ENCODE measurements at places on chromosomes 4 and X.

DNA sequence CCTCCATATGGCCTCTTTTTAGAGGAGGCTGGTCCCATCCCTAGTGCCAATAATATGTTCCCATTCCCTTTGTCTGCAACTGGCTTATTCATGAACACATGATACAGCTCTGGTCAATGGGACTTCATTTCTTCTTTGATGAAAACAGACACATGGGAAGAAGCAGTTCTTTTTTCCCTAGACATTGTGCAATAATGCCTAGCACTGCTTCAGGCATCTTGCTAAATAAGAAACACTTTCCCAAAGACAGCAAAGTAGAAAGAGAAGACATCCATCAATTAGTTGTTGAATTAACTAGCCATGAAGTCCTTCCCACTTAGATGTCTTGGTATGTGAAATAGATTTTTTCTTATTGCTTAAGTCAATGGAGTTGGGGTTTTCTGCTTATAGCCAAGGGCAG, 40.1 kb upstream of the TRPC3 start:
- H3K27ac ChIP-seq, result no peak overlapping the region
- no peaks in the 10 kb centered on the region for H3K4me1 ChIP-seq
- H3K27me3 ChIP-seq, result no peaks in the 10 kb centered on the region
- no peak for DNase-seq
- no peak overlapping the region for H3K4me3 ChIP-seq
- H3K36me3 ChIP-seq, result no peaks in the 10 kb centered on the region

DNA sequence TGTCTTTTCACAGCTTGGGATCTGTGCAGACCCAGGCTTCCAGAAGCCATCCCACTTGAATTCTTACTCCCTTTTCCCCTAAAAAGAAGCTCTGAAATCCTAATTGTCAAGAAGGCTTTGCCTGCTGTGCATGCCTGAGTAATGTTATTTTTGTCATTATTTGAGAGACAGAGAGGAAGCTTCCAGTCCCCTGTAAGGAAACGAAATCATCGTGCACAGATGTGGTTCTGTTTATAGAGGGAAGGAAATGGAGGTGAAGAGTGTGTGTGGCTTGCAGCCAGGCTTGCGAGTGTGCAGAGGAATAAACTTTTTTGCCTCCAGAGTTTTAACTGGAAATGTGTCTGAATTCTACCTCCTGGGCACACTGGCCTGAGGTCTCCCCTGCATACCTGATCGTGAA, 70.2 kb downstream of the TBL1X start:
- H3K27ac ChIP-seq, result no peak overlapping the region
- DNase-seq, result no peak
- no peaks in the 10 kb centered on the region for H3K36me3 ChIP-seq
- no peaks in the 10 kb centered on the region for H3K27me3 ChIP-seq
- H3K4me1 ChIP-seq, result peaks cover 9% of the 10 kb centered on the region

DNA sequence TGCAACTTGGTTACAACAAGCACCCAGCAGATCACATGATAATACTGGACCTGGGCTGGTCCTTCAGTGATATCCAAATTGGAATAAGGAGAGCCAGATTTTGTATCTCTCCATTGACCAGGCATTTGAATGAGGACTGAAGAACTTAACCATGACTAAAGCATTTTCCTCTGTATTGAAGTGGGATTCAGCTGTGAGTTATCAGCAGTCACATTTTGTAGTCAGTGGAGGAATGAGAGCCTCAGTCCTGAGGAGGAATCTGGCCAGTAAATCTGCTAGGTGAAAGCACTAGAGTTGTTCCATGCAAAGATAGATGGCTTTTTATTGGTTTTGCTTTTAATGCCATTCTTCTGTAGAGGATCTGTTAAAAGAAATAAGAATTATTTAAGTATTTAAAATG, 1506.0 kb downstream of the PCDH7 start:
- H3K27me3 ChIP-seq, result no peaks in the 10 kb centered on the region
- H3K36me3 ChIP-seq, result no peaks in the 10 kb centered on the region
- no peak overlapping the region for H3K27ac ChIP-seq
- no peaks in the 10 kb centered on the region for H3K4me1 ChIP-seq
- DNase-seq, result no peak

DNA sequence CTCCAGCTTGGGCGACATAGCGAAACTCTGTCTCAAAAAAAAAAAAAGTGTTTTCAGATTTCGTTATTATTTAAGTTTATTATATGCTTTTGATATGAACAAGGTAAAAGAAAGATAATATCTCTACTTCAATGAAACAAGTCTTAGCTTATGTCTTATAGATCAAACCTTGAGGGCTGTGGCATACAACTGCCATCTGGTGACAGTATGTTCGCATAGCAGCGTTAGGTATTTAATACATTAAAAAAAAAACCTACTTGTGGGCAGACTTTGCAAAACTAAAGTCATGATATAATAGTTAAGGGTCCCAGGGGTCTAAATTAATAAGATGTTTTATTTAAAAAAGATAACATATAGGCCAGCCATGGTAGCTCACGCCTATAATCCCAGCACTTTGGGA, 161.2 kb upstream of the AMOT start:
- DNase-seq, result peak; percentile 11
- no peak overlapping the region for H3K27ac ChIP-seq
- H3K36me3 ChIP-seq, result no peaks in the 10 kb centered on the region
- peaks cover 2% of the 10 kb centered on the region for H3K27me3 ChIP-seq

DNA sequence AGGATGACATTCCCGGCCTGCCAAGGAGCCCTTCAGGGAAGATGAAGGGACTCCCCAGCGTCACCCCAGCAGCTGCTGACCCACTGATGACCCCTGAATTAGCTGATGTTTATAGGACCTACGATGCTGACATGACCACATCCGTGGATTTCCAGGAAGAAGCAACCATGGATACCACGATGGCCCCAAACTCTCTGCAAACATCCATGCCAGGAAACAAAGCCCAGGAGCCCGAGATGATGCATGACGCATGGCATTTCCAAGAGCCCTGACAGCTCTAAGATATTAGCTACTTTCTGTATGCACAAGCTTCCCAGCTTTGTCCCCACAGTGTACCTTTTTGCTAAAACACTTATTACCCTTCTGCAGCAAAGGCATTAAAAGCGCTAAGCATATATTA, 14.4 kb downstream of the AMBN start:
- no peak overlapping the region for H3K27ac ChIP-seq
- H3K4me3 ChIP-seq, result no peak overlapping the region
- no peak for DNase-seq
- H3K27me3 ChIP-seq, result no peaks in the 10 kb centered on the region
- no peaks in the 10 kb centered on the region for H3K36me3 ChIP-seq
- H3K4me1 ChIP-seq, result no peaks in the 10 kb centered on the region

- no peak overlapping the region for H3K27ac ChIP-seq
- no peaks in the 10 kb centered on the region for H3K36me3 ChIP-seq
- no peak for DNase-seq
- H3K27me3 ChIP-seq, result no peaks in the 10 kb centered on the region
These were observed 10.4 kb downstream of the ADAMTS3 start for GRCh38 chr4:72558655-72559054.

- H3K36me3 ChIP-seq, result no peaks in the 10 kb centered on the region
- H3K4me1 ChIP-seq, result no peaks in the 10 kb centered on the region
- no peak for DNase-seq
- no peak overlapping the region for H3K27ac ChIP-seq
- no peaks in the 10 kb centered on the region for H3K27me3 ChIP-seq
- H3K4me3 ChIP-seq, result no peak overlapping the region
These were observed 538.2 kb downstream of the INPP4B start for GRCh38 chr4:142307857-142308256.

- no peaks in the 10 kb centered on the region for H3K36me3 ChIP-seq
- no peak overlapping the region for H3K27ac ChIP-seq
- no peak for DNase-seq
- H3K27me3 ChIP-seq, result no peaks in the 10 kb centered on the region
- H3K4me3 ChIP-seq, result no peak overlapping the region
These were observed 70.4 kb downstream of the FGFBP1 start for GRCh38 chr4:15868111-15868510.

DNA sequence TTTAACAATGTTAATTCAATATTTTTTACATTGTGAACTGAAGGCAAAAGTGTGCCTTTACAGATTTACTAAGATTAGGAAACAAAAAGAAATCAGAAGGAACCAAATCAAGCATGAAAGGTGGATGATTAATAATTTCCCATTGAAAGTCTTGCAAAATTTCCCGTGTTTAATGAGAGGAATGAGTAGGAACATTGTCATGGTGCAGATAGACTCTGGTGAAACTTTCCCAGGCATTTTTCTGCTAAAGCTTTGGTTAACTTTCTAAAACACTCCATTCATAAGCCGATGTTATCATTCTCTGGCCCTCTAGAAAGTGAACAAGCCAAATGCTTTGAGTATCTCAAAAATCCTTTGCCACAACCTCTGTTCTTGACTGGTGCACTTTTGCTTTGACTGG, 1522.8 kb upstream of the PABPC4L start:
- H3K27me3 ChIP-seq, result no peaks in the 10 kb centered on the region
- no peak overlapping the region for H3K4me3 ChIP-seq
- H3K4me1 ChIP-seq, result no peaks in the 10 kb centered on the region
- no peaks in the 10 kb centered on the region for H3K36me3 ChIP-seq
- no peak overlapping the region for H3K27ac ChIP-seq

DNA sequence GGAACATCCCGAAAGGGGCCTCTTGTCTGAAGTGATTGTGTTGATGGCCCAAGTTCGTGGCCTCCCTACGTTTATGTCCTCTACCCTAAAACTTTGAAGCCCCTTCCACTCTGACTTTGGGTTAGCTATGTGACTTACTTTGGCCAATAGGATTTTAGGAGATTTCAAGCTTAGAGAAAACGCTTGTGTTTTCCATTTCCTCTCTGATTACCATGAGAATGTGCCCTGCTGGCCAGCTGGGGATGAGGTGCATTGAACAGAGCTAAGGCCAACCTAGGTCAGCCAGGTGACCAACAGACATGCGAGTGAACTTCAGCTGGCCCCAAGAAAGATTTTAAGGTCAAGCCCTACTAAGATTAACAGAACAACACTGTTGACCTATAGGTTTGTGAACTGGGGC, 82.4 kb downstream of the SLC2A9 start:
- no peaks in the 10 kb centered on the region for H3K4me1 ChIP-seq
- no peaks in the 10 kb centered on the region for H3K36me3 ChIP-seq
- H3K4me3 ChIP-seq, result no peak overlapping the region
- no peak overlapping the region for H3K27ac ChIP-seq
- H3K27me3 ChIP-seq, result no peaks in the 10 kb centered on the region
- no peak for DNase-seq

DNA sequence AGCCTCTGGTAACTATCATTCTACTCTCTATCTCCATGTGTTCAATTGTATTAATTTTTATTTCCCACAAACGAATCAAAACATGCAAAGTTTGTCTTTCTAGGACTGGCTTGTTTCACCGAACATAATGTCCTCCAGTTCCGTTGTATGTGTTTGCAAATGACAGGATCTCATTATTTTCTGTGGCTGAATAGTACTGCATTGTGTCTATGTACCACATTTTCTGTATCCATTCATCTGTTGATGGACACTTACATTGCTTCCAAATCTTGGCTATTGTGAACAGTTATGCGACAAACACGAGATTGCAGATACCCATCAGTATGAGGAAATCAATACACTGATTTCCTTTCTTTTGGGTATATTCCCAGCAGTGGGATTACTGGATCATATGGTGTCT, 8.4 kb upstream of the LDOC1 start:
- no peaks in the 10 kb centered on the region for H3K36me3 ChIP-seq
- H3K27ac ChIP-seq, result no peak overlapping the region
- H3K4me1 ChIP-seq, result no peaks in the 10 kb centered on the region
- H3K27me3 ChIP-seq, result no peaks in the 10 kb centered on the region
- H3K4me3 ChIP-seq, result no peak overlapping the region
- no peak for DNase-seq

- H3K36me3 ChIP-seq, result no peaks in the 10 kb centered on the region
- no peaks in the 10 kb centered on the region for H3K4me1 ChIP-seq
- H3K27me3 ChIP-seq, result no peaks in the 10 kb centered on the region
- DNase-seq, result no peak
- no peak overlapping the region for H3K4me3 ChIP-seq
- no peak overlapping the region for H3K27ac ChIP-seq
These were observed 97.1 kb upstream of the SH3RF1 start for GRCh38 chr4:169367826-169368225.

DNA sequence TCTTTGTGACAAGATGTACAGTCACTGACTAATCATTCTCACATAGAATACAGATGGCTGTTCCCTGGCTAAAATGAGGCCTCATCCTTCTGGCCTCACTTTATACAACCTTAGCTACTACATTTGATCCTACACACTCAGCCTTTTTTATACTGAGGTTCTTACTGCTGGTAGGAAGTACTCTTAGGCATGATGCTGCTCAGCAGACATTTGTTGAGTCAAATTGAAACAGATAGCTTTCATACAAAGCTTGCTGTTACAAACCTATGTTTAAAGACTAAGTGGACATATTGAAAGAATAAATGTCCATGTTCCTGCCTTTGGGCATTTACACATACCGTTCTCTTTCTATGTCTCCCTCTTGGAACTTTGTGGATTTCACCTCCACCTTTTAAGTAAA, 154.9 kb downstream of the NPFFR2 start:
- no peaks in the 10 kb centered on the region for H3K4me1 ChIP-seq
- H3K4me3 ChIP-seq, result no peak overlapping the region
- no peak overlapping the region for H3K27ac ChIP-seq
- no peaks in the 10 kb centered on the region for H3K27me3 ChIP-seq
- H3K36me3 ChIP-seq, result no peaks in the 10 kb centered on the region

DNA sequence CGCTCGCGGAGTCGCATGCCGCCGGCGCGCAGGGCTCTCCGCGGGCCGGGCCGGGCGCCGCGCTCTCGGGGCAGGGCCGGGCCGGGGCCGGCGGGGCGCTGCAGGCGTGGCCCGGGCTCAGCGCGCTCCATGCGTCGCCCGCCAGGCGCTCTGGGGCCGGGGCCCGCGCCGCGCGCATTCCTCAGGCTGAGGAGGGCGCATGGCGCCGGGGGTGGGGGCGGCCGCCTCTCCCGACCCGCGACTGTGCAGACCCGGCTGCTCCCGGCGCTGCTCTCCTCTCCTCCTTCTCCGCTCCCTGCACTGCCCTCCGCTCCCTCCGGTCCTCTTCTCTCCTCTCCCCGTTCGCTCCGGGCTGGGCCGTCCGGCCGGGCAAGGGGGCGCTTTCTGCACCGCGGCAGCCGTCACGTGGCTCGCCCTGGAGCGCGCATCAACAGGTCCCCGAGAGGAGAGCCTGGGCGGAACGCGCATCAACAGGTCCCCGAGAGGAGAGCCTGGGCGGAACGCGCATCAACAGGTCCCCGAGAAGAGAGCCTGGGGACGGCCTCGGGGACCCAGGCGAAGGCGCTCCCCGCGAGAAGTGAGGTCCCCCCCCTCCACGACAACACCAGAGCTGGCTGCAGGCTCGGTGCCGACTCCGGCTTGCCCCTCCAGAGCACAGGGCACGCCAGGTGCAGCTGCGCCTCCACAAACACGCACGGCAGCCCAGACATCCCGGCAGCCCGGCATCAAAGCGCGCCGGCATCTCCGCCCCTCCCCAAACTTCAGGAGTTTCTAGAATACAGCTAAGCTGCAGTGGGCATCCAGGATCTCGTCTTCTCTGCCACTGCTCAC, 12.9 kb downstream of the PPP2R3B start:
- H3K4me3 ChIP-seq, result no peak overlapping the region
- no peaks in the 10 kb centered on the region for H3K4me1 ChIP-seq
- H3K27me3 ChIP-seq, result peaks cover 8% of the 10 kb centered on the region
- H3K36me3 ChIP-seq, result no peaks in the 10 kb centered on the region

DNA sequence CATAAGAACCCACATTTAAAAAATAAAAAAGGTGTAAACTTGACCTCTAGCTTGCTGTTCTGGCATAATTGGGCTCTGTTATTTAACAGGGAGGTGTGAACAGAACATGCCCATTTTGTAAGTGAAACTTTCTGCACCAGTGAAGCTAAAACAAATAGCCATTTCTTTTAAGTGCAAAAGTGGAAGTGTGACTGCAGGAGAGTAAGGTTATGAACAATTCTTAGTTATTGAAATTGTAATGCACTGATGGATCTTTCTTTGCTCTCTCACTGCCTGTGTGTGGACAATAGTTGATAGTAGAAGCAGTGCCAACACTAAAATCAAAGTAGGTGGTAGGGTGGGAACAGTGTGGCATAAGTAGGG, 12.6 kb downstream of the P2RY10 start:
- no peak for DNase-seq
- H3K36me3 ChIP-seq, result no peaks in the 10 kb centered on the region
- no peaks in the 10 kb centered on the region for H3K27me3 ChIP-seq
- H3K4me1 ChIP-seq, result no peaks in the 10 kb centered on the region
- no peak overlapping the region for H3K27ac ChIP-seq
